ENCODE measurements at places on chromosomes 12 and 14. TPM values are rescaled to one million over a fixed set of nuclear protein-coding genes. Genes with fewer than 3 reads are reported as not detected.

AGAP2 gene
- 5.7 TPM for total RNA-seq

PLEKHG7 gene
- total RNA-seq, result 1.6 TPM

FOS gene
- 302 TPM for total RNA-seq

SERPINA9 gene
- not detected for total RNA-seq

TDRD9 gene
- 8.5 TPM for total RNA-seq

SCARB1 gene
- 24.0 TPM for total RNA-seq

STYK1 gene
- total RNA-seq, result 0.53 TPM

TXNRD1 gene
- 144 TPM for total RNA-seq

TNS2 gene
- total RNA-seq, result 186 TPM

FAM186B gene
- 0.65 TPM for total RNA-seq

IRF9 gene
- total RNA-seq, result 158 TPM

PTMS gene
- total RNA-seq, result 267 TPM

PUS7L gene
- total RNA-seq, result 11.6 TPM

MIP gene
- total RNA-seq, result not detected

DNA sequence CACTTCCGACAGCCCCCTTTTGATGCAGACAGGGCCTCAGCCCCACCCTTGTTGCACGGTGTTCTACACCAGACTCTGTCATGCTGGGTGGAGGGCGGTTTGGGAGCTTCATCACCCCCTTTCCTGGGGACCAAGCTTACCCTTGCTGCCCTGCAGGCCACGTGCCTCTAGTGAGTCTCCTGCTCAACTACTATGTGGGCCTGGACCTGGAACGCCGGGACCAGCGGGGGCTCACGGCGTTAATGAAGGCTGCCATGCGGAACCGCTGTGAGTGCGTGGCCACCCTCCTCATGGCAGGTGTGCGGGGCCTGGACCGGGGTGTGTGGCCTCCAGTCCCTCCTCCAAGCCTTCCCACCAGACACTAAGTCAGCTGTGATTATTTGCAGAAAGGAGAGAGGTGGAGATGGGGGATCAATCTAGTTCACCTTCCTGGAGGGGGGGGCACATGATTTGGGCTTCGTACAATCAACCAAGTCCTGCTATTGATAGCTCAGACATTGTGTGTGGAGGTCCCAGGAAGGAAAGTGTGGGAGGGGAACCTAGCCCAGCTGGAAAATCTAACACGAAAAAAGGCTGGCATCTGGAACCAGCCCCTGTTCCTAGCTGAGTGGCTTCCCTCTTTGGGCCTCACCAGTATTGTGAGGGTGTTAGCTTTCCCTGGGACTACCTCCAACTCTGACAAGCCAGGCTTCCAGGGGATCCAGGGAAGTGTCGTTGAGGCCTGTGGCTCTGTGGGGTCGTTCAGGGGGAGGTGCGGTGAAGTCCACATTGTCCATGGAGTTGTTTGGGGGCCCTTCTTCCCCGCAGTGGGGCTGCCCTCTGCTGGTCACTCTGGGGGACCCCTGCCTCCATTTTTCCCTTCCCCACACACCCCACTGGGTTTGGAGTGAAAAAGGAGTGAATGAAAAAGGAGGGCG is 1.6 kb downstream of the ANKRD33 start:
- no peak for DNase-seq
- no peak overlapping the region for H3K4me3 ChIP-seq
- peaks cover 13% of the 10 kb centered on the region for H3K4me1 ChIP-seq
- H3K36me3 ChIP-seq, result no peaks in the 10 kb centered on the region
- no peaks in the 10 kb centered on the region for H3K27me3 ChIP-seq

DNA sequence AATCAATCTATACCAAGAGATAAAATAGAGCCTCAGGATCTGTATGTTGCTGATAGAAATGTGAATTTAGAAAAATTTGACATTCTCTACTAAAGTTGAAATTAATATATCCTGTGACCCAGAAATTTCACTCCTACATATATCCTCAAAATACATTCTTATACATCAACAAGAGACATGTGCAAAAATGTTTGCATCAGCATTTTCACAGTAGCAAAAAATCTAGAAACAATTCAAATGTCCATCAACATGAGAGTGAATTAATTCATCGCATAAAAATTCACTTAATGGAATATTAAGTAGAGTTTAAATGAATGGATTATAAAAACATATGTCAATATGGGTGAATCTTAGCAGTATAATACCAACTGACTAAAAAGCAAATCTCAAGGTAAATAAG is 80.8 kb downstream of the GPR65 start:
- H3K36me3 ChIP-seq, result no peaks in the 10 kb centered on the region
- H3K4me3 ChIP-seq, result no peak overlapping the region

DNA sequence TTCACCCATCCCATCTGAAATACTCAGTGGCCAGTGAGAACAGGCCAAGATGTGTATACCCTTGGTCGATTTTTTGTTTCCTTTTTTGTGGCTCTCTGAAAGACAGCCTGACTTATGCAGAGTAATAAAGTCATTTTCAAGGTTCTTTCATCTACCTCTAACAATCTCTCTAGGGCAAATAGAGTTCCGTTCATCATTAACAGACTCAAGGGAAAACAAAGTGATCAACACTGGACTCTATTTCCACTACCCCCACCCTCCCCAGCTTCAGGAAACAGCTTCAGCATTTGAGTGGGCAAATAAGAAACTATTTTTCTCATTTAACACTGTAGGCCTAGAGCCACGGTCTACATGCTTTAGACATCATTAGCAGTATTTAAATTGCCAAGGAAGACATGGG is 15.9 kb downstream of the PRKAB1 start:
- no peaks in the 10 kb centered on the region for H3K27me3 ChIP-seq
- H3K4me1 ChIP-seq, result peaks cover 12% of the 10 kb centered on the region
- no peak overlapping the region for H3K4me3 ChIP-seq
- peaks cover 36% of the 10 kb centered on the region for H3K36me3 ChIP-seq
- no peak for DNase-seq
- H3K27ac ChIP-seq, result peak overlapping the region; percentile 7

- H3K27me3 ChIP-seq, result no peaks in the 10 kb centered on the region
- no peaks in the 10 kb centered on the region for H3K4me1 ChIP-seq
- no peak for DNase-seq
These were observed 561.9 kb downstream of the FLRT2 start for GRCh38 chr14:86091811-86092210.

DNA sequence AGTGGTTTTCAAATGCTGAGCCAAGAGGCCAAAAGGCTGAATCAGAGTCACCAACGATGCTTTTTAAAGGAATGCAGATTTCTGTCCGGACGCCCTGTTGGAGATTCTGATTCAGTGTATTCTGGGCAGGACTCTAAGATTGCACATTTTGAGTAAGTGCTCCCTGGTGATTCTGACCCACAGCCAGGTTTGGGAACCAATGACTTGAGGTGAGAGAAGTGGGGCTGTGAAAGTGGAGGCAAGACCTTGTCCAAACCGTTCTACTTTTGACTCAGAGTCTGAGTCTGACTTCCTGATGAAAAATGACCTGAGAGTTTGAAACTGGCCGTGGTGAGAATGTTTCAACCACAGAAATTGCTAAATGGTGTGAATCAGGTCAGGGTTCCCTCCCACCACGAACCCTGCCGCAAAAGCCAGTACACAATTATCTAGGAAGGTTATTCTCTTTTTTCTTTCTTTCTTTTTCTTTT is 90.2 kb downstream of the NTN4 start:
- H3K27ac ChIP-seq, result no peak overlapping the region
- DNase-seq, result no peak
- no peaks in the 10 kb centered on the region for H3K27me3 ChIP-seq
- H3K4me3 ChIP-seq, result no peak overlapping the region
- peaks cover 3% of the 10 kb centered on the region for H3K36me3 ChIP-seq
- H3K4me1 ChIP-seq, result no peaks in the 10 kb centered on the region

GRCh38 chr12:1750300-1750699 is 59.4 kb downstream of the ADIPOR2 start:
- DNase-seq, result no peak
- peaks cover 7% of the 10 kb centered on the region for H3K36me3 ChIP-seq
- H3K4me1 ChIP-seq, result no peaks in the 10 kb centered on the region
- H3K27ac ChIP-seq, result no peak overlapping the region
- no peaks in the 10 kb centered on the region for H3K27me3 ChIP-seq

DNA sequence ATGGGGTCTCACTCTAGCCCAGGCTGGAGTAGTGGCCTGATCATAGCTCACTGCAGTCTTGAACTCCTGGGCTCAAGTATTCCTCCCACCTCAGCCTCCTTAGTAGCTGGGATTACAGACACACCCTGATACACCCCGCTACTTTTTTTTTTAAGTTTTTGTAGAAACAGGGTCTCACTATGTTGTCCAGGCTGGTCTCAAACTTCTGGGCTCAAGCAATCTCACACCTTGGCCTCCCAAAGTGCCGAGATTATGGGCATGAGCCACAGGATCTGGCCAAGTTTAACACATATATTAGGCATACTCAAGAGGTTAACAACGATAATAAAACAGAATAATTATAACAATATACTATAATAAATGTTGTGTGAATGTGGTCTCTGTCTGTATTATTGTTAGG is 25.8 kb downstream of the PPTC7 start:
- no peaks in the 10 kb centered on the region for H3K27me3 ChIP-seq
- H3K36me3 ChIP-seq, result no peaks in the 10 kb centered on the region
- no peak overlapping the region for H3K27ac ChIP-seq
- peaks cover 45% of the 10 kb centered on the region for H3K4me1 ChIP-seq
- no peak for DNase-seq

DNA sequence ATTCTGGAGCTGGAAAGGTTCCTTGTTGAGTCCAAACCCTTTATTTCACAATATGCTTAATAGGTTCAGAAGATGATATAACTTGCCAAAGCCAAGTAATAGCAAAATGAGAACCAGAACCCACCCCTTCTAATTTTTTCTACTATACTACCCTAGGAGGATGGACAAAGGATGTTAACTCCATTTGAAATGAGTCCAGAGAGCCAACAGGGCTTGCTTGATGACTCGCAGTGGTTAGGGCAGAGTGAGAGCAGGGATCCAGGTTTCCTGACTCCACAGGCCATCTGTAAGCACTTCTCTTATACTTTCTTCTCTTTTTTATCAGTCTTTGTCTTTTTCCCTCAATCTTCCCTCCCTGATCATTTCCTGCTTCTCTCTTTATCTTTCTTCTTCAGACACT is 668.1 kb downstream of the MED13L start:
- no peak for DNase-seq
- H3K36me3 ChIP-seq, result no peaks in the 10 kb centered on the region
- H3K27me3 ChIP-seq, result no peaks in the 10 kb centered on the region
- H3K4me1 ChIP-seq, result no peaks in the 10 kb centered on the region
- H3K27ac ChIP-seq, result no peak overlapping the region

GRCh38 chr12:79451365-79451764 is 239.4 kb downstream of the PAWR start:
- H3K27ac ChIP-seq, result no peak overlapping the region
- no peak for DNase-seq
- no peaks in the 10 kb centered on the region for H3K27me3 ChIP-seq

GRCh38 chr12:15154103-15154502 is 67.1 kb downstream of the RERG start:
- H3K27me3 ChIP-seq, result no peaks in the 10 kb centered on the region
- no peak overlapping the region for H3K4me3 ChIP-seq
- no peaks in the 10 kb centered on the region for H3K36me3 ChIP-seq

GRCh38 chr12:58639318-58639934 is 280.9 kb downstream of the LRIG3 start:
- no peaks in the 10 kb centered on the region for H3K27me3 ChIP-seq
- no peaks in the 10 kb centered on the region for H3K4me1 ChIP-seq
- no peak overlapping the region for H3K4me3 ChIP-seq
- H3K27ac ChIP-seq, result no peak overlapping the region
- H3K36me3 ChIP-seq, result no peaks in the 10 kb centered on the region

GRCh38 chr12:113798552-113798951 is 167.6 kb downstream of the RBM19 start:
- no peak for DNase-seq
- no peaks in the 10 kb centered on the region for H3K4me1 ChIP-seq
- H3K4me3 ChIP-seq, result no peak overlapping the region
- H3K36me3 ChIP-seq, result no peaks in the 10 kb centered on the region
- no peaks in the 10 kb centered on the region for H3K27me3 ChIP-seq

DNA sequence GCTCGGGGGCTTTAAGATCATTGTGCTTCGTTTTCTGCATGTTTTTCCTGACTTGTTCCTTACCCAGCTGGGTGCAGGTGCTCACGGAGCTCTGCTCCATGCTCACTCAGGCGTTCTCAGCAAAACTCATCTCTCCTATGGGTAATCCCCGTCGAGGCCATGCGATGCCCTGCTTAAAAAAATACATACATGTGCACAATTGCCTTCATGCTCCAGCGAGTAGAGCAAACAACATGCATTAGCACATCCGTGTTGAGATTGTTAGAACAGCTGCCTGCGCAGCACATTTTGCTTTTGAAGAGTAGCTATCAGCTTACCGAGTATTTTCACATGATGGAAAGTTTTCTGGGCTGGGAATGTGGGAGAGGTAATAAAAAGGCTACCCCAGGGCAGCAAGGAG is 16.2 kb downstream of the AACS start:
- no peak overlapping the region for H3K27ac ChIP-seq
- no peak for DNase-seq
- H3K4me3 ChIP-seq, result no peak overlapping the region
- no peaks in the 10 kb centered on the region for H3K4me1 ChIP-seq

DNA sequence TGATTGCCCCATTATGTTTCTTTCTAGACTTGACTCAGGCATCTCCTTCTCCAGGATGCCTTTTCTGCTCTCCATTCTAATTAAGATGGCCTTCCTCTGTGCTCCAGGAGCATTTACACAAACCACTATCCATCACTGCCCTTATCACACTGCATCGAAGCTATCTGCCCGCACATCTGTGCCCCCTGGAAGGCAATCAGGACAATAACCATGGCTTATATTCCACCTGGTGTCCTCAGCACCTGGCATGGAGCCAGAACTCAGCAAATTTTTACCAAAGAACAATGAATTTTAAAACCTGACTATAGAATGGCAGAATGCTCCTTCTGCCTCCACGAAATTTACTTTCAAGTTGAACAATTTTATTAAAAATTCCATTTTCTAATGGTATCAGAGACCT is 465.8 kb downstream of the APAF1 start:
- no peak overlapping the region for H3K27ac ChIP-seq
- no peak overlapping the region for H3K4me3 ChIP-seq
- no peaks in the 10 kb centered on the region for H3K36me3 ChIP-seq
- no peaks in the 10 kb centered on the region for H3K27me3 ChIP-seq
- DNase-seq, result no peak

DNA sequence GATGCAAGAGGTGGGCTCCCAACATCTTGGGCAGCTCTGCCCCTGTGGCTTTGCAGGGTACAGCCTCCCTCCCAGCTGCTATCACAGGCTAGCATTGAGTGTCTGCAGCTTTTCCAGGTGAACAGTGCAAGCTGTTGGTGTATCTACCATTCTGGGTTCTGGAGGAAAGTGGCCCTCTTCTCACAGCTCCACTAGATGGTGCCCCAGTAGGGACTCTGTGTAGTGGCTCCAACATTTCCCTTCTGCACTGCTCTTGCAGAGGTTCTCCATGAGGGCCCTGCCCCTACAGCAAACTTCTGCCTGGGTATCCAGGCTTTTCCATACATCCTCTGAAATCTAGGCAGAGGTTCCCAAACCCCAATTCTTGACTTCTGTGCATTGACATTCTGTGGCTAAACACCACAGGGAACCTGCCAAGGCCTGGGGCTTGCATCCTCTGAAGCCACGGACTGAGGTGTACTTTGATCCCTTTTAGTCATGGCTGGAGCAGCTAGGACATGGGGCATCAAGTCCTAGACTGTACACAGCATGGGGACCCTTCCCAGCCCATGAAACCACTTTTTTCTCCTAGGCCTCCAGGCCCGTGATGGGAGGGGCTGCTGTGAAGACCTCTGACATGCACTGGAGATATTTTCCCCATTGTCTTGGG is 24.0 kb upstream of the SLC38A1 start:
- no peaks in the 10 kb centered on the region for H3K4me1 ChIP-seq
- H3K4me3 ChIP-seq, result no peak overlapping the region
- DNase-seq, result no peak
- H3K27ac ChIP-seq, result no peak overlapping the region
- H3K36me3 ChIP-seq, result no peaks in the 10 kb centered on the region
